ENCODE measurements at places on chromosomes 1 and 21.

- DNase-seq, result no peak
Measured at GRCh38 chr1:101745551-101746270, 251.0 kb downstream of the OLFM3 start.

DNA sequence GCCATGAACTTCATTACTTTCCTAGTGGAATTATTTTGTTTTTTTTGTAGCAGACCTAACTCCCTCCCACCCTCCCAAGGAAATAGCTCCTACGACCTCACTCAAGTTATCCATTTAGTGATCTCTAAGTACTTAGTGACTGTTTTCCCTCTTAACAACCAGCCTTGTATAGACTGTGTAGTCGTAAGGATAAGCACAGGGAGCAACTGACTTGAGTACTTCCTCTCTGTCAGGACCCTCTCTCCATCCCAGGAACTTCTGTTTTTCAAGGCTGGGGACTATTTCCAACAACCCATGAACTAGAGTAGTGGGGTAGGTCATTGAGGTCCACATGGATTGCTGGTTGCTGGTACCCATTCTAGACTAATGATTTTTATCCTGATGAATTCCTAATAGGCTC lies 1.9 kb downstream of the AGO1 start:
- DNase-seq, result no peak

DNA sequence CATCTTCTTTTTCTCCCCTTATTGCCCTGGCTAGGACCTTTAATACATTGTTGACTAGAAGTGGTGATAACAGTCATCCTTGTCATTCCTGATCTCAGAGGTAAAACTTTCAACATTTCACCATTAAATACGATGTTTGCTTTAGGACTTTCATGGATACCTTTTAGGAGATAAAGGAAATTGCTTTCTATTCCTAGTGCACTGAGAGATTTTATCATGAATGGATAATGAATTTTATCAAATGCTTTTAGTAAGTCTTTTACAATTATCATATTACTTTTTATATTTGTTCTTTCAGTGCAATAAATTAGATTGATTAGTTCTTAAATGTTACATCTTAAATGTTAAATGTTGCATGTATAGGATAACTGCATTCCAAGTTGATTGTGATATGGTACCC lies 147.2 kb upstream of the SERTAD4 start:
- DNase-seq, result no peak

- DNase-seq, result no peak
Measured at GRCh38 chr1:6170742-6171201, 9.3 kb downstream of the CHD5 start.

GRCh38 chr1:234427950-234428646 lies 50.9 kb downstream of the TARBP1 start:
- no peak for DNase-seq

GRCh38 chr1:9561429-9561828 lies 22.2 kb downstream of the SLC25A33 start:
- DNase-seq, result peak; percentile 79

GRCh38 chr1:111145542-111145941 lies 5.5 kb downstream of the CEPT1 start:
- DNase-seq, result no peak

DNA sequence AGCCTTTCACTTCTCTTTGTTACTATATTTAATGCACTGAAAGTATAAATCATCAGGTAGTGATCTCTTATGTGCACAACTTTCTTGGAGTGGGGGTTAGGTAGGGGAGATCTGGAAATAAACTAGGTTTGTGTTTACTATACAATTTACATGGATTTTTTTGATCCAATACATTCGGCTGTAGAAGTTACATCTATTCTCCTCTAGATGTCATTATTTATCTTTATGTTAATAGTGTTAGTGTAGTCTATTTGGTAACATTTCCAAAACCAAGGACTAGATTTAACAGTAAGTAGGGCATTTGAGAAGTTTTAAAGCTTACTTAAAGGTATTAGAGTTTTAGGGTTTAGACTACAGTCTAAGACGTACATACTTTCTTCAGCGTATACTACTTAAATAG lies 5.4 kb downstream of the VPS45 start:
- peak; percentile 36 for DNase-seq

DNA sequence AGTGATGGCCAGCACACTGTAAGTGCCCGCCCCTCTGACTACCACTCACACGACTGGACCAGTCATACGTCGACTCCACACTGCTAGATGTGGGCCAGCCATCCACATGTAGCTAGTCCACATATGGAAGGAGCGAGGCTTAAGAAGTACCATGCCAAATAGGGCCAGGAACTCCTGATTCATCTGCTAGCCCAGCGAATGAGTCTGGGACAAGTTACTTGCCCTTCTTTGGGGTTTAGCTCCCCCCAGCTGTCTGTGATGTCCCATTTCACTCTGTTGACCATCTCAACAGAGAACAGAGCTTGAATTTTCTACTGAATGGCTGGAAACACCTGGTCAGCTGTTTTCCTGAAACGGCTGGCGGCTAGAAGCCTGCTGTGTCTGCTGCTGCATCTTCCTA lies 5.8 kb downstream of the CSRP1 start:
- DNase-seq, result peak; percentile 78

DNA sequence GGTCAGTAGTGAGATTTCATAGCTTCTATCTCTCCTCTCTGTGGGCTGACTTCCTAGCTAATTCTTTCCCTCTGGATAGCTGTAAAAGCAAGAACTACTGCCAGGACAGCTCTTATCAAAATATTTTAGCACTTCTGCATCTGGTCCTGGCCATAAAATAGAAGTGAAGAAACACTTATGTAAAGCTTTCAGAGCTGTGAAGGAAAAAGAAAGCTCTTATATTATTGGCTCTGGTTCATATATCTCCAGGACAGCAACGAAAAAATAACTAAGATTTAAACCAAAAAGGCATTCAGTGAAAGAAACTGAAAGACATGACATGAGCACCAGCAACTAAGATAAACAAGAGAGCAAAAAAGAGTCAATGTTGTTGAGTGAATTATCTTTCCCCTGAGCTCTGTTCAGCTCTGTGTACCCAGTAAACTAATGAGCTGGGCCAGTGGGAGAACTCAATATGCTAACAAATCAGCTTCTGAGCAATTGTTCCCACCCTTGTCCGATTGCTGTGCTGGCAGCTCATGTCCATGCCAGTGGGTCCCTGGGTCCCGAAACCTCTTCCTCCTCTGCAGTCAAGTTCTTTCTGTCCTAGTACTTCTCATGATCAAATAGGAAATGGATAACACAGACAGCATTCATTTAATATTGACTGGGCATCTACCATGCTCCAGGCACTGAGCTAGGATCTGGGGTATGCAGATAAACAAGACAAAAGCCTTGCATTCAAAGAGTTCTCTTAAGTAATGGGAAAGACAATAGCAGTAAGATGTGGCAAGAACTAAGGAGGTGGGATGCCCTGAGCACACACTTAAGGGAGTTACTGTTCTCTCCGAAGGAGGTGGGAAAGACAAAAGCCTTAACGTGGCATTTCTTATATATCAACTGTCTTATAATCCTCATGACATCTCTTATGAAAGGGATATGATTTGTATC lies 45.3 kb upstream of the MAN1A2 start:
- no peak for DNase-seq

DNA sequence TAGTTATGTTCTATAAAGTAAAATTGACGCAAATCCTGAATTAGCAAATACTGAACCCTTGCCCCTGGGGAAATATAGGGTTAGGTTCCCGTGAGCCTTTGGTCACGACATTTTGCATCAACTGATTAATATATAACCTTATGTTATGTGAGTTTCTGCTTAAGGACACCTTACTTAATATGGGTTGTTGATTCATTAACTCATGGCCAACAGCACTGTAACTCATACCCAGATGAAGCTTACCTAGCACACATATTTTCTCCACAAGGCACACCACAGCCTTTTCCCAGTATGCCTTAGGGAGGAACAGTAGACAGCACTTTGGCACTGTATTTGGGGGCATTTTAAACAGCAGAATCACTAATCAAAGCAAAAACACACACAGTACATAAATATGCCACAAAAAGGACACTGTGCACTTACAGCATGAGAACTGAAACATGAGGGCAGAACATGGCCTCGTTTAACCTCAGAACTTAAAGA lies 15.1 kb downstream of the INAVA start:
- DNase-seq, result no peak

GRCh38 chr1:61237659-61238358 lies 155.4 kb downstream of the NFIA start:
- no peak for DNase-seq

GRCh38 chr21:37842163-37842919 lies 73.9 kb downstream of the KCNJ6 start:
- no peak for DNase-seq

DNA sequence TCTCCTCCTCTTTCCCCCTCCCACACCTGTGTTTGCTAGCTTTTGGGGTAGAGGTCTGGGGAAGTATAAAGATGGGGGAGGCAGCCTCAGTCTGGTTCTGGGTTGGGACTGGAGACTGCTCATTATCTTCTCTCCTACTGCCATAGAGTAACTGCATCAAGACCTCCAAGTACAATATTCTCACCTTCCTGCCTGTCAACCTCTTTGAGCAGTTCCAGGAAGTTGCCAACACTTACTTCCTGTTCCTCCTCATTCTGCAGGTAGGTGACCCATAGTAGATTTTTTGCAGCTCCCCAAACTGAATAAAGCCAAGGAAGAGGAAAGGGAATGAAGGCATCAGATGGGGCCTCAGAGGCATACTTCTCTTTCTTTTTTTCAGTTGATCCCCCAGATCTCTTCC lies 5.3 kb downstream of the ATP8B2 start:
- no peak for DNase-seq

DNA sequence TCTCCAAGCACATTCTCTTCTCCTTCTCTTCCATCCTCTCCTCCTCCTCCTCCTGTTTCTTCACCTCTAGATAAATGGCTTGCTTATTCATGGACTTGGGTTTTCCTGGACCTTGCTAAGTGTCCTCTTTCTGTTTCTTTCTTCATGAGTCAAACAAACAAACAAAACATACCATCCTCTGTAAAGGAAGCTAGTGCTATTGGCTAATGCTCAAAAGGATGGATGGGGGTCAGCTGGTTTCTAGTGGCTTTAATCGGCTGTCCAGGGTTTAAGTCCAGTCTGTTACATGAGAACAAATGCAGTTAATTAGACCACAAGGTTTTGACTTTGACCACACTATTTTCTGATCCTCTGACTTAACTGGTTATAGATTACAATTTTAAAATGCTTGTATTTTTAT lies 83.8 kb upstream of the TSPAN2 start:
- DNase-seq, result no peak

GRCh38 chr1:2408859-2409276 lies 3.5 kb downstream of the PEX10 start:
- no peak for DNase-seq

DNA sequence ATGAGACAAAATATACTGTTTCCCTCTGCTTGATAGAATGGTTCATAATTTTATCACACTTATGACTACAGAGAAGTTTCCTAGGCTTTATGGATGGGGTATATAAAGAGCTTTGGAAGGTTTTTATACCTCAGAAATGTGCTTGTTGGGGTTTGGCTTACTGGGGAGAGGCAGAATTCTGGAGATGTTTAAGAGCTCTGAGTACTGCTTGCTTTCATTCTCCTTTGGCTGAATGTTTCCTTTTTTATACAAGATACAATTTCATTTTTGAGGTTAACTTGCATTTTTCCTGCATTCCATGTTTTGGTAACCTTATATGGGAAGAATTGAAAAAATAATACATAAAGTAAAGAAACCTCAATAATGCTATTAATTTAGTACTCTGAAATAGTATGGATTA lies 157.7 kb upstream of the COL11A1 start:
- peak; percentile 89 for DNase-seq

- DNase-seq, result peak; percentile 21
Measured at GRCh38 chr1:220692436-220693228, 2.5 kb downstream of the C1orf115 start.

Measured in fibroblast of upper back skin (primary cell).